ENCODE measurements at places on chromosomes 11 and 22.

DNA sequence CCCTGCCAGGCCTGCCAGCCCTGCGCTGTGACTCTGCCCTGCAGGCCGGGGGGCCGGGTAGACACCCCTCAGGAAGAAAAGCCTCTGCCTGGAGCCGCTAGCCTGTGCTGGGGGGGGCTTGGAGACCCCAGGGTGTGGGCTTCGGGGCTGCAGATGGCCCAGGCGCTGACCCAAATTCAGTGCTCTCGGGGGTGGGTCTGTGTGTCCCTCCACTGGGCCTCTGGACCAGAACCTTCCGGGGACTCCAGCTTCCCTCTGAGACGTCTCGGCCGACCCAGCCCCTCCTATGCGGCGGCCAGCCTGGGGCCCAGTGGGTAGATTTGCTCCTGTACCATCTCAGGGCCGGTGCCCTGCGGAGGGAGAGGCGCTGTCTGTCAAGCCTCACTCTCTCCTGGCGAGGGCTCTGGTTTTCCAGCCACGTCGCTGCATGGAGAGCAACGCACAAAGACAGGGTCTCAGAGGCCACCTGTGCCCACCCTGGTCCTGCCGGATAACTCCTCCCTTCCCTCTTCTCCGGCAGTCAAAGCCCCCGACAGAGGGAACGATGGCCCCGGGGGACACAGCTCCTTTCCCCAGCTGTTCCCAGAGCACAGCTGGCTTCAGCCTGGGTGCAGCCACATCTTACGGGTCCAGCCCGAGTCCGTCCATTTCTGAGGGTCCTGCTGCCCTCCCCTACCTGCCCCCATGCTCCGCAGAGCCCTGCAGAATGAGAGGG lies 40.1 kb upstream of the TOLLIP start:
- no peak for DNase-seq

DNA sequence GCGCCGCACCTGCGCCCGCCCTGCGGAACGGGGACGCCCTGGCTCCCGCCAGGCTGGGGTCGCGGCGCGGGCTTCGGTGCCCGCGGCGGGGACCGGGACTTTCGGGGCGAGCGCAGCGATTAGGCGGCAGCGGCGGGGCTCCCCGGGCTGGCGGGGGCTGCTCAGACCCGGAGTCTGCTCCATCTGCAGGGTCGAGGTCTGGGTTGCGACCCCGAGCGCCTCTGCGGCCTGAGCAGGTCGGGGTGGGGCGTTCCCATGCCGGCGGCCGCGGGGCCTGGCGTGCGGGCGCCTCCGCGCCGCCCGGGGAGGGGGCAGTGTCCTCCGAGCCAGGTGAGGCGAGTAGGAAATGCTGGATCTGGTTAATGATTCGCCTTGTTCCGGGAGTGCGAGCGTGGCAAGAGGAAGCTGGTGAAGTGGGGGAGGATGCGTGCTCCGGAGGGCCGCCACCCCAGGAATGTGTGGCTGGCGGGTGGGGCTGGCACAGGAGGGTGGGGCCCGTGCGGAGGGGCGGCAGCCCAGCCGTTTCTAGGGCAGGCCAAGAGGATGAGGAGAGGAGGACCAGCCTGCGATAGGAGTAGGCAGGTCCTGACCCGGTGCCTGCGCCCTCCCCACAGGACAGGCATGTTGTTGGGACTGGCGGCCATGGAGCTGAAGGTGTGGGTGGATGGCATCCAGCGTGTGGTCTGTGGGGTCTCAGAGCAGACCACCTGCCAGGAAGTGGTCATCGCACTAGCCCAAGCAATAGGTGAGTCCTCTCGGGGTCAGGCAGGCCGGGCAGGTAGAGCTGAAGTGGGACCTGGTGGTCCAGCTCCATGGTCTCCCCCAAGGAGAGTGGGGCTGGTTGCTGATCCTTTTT lies 606 bp downstream of the RASSF7 start:
- no peak for DNase-seq

GRCh38 chr22:28449041-28449440 lies 230.6 kb downstream of the TTC28 start:
- DNase-seq: no peak

DNA sequence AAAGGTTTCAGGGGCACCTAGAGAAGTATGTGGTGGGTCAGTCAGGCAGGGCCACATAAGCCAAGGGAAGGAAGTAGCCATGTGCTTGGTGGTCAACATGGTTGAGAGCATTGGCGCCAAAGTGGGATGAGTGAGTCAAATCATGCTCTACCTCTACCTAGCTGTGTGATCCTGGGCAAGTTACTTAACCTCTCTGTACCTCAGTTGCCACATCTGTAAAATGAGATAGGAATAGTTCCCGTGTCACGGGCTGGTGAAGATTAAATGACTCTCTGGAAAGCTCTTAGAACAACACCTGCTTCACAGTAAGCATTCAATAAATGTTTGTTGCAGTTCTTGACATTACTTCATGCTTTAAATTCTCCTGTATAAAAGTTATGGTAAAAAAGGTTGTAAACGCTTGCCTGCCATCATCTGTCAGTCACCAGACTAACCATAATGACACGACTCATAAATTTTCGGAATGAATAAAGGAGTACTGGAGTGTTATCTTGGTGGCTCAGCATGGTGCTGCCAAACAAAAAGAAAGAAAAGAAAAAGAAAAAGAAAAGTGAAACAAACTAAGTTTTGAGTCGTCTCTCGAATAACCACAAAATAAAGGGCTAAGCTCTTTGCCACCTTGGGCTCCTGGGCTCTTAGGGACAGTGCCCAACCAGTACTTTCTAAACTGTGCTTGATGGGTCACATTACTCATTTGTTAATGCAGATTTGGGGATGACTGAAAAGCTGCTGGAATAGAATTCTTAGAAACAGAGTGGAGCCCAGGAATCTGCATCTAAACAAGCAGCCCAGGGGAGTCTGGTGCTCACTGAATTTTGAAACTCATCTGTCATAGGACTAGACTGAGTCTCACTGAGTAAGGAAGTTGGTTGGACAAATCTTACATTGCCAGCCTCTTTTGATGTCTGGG lies 107.6 kb downstream of the LDLRAD3 start:
- no peak for DNase-seq

- DNase-seq: no peak
These were observed 6.9 kb upstream of the RAD9A start for GRCh38 chr11:67384851-67385366.

DNA sequence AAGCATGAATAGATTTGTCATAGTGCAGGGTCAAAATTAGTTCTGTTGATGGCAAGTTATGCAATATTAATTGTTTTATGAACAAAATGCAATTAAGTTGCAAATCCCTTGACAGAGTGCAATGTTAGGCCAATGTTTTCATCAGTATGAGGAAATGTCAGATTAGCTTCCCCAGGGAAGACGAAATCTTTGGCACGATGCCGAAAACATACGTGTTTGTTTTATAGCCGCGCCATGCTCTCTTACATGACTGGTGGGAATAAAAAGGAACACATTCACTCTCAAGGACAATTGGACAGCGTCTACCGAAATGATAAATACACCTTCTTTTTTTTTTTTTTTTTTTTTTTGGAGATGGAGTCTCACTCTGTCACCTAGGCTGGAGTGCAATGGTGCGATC lies 27.0 kb downstream of the MFNG start:
- DNase-seq: no peak

- no peak for DNase-seq
These were observed 29.8 kb downstream of the MICAL3 start for GRCh38 chr22:17994424-17995108.

GRCh38 chr11:74675761-74676160 lies 55.5 kb downstream of the CHRDL2 start:
- DNase-seq: no peak

DNA sequence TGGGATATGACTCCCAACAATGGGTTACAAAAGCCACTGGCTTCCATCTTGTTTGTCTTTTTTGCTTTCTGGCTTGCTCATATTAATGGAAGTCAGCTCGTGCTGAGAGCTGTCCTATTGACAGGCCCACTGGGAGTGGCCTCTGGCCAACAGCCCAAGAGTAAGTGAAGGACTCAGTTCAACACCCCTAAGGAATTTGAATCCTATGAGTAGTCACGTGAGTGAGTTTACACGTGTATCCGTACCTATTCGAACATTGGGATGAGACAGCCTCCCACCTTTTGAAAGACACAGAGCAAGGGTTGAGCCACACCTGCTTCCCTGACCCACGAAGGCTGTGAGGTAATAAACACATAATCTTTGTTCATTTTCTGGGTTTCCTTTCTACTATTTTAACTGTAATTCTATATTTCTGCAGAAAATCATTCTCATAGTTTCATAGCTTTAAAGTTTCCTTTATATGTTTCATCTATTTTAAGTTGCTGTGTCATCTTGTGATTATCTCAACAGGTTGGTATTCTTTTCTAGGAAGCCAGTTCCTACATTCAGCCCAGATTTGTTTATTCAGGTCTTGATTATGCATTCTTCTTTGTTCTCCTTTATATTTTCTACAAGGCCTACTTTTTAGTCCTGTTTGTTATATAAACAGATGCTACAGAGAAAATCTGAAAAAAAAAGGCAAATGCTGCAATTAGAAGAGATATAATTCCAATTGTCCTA lies 802.3 kb downstream of the CNTN5 start:
- no peak for DNase-seq

DNA sequence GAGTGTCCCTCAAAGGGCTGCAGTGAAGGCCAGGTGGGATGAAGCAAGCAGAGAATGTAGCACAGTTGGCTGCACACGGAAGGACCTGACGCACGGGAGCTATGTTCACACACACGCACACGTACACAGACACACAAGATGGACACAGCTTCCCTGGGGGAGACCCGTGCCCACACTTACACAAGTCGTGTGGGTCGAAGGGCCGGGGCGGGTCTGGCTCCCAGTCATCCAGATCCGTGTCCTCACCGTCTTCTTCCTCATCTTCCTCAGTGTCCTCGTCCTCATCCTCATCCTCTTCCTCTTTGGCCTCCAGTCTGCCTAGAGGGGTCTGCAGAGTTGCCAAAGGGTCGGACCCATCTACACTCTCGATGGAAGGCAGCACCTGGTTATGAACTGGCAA lies 51.6 kb upstream of the NFRKB start:
- DNase-seq: no peak

DNA sequence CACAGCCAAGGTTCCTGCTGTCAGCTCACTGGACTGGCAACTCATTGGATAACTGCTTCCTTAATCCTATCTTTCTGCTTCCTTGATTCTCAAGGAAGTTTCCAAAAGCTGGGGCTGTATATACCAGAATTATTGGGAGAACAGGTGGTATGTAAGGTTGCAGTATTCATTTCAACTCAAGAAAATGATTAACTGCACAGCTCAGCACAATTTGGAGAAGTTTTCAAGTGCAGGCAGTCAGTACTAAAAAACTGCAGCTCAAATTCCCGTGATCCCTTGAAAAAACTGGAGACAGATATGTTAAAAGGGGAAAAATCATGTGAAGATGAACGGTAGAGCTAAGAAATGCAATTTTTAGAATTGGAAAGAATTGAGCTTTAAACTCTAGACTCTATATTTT lies 44.4 kb downstream of the GRM5 start:
- DNase-seq: no peak

GRCh38 chr11:22349491-22349890 lies 11.3 kb downstream of the SLC17A6 start:
- no peak for DNase-seq

- no peak for DNase-seq
These were observed 86.1 kb downstream of the APIP start for GRCh38 chr11:34830035-34830434.

Data from iPS DF 19.7 (cell line).